ENCODE measurements at places on chromosomes 1 and 21. TPM values are rescaled to one million over a fixed set of nuclear protein-coding genes. Genes with fewer than 3 reads are reported as not detected.

PADI3 gene
- 0.84 TPM for total RNA-seq

C1orf56 gene
- 7.1 TPM for total RNA-seq

OR2L5 gene
- not detected for total RNA-seq

TMEM222 gene
- 50.7 TPM for total RNA-seq

PGD gene
- 1,074 TPM for total RNA-seq

SLFNL1 gene
- total RNA-seq: 0.02 TPM

TTC34 gene
- 0.02 TPM for total RNA-seq

BRWD1 gene
- 10.8 TPM for total RNA-seq

OR6K3 gene
- total RNA-seq: not detected

APOBEC4 gene
- total RNA-seq: not detected

KRTAP12-1 gene
- total RNA-seq: not detected
